ENCODE measurements at places on chromosomes 4 and X.

GRCh38 chr4:8681391-8681790 is 88.8 kb downstream of the CPZ start:
- DNase-seq, result no peak

DNA sequence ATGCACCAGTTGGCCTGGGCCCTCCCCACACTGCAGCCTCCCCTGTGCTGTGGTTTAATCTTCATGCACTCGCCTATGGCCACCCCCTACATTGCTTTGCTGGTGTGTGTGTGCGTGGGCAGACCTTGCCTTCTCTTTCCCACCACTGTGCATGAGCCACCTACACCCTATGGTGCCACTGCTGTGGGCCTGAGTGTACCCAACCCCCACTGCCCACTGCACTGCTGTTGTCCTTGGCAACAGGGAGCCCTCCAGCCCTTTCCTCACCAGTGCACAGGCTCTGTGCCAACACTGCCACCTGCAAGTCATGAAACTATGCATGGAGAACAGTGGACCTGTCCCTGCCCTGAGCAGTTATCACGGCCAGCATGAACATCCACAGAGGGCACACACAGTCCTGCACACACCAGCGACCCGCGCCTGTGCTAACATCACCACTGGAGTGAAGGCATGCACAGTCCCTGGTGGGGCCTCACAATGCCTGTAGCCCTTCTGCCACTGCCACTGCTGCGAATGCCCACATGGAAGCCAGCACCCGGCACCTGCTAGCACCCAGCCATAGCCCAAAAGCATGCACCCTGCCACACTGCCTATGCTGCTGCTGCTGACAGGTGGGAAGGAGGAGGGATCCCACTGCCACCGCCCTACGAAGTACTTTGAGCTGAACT is 237.8 kb upstream of the ARSJ start:
- no peak for DNase-seq

DNA sequence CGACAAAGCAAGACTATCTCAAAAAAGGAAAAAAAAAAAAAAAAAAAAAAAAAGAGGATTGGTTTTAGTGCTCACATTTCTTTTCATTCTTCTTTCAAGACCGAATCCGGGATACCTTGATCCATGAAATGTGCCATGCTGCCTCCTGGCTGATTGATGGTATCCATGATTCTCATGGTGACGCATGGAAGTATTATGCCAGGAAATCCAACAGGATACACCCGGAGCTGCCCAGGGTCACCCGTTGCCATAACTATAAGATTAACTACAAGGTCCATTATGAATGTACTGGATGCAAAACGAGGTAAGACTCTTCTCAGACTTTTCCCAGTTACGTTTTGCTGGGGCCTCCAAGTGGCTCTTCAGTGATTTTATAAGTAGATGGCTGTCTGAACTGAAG is 6.1 kb downstream of the CXCR3 start:
- DNase-seq, result no peak

GRCh38 chr4:48910511-48910910 is 3.9 kb upstream of the OCIAD2 start:
- no peak for DNase-seq

DNA sequence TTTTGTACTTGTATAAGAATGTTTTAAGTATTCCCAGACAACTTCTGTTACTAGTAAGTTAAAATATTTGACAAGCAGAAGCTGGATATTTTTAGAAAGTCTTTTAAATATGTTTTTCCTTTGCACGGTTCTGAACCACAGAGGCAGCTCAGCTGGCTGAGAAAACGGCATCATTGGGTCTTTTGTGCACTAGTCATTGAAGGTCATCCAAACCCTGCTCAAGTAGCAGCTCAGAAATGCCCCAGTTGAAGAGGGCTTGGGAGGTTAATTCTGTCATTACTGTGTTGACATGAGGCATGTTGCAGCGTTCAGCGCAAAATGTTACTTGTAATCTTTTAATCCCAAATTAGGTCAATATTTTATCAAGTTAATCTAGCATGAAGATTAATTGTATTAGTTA is 383.7 kb upstream of the FAM241A start:
- DNase-seq, result no peak

DNA sequence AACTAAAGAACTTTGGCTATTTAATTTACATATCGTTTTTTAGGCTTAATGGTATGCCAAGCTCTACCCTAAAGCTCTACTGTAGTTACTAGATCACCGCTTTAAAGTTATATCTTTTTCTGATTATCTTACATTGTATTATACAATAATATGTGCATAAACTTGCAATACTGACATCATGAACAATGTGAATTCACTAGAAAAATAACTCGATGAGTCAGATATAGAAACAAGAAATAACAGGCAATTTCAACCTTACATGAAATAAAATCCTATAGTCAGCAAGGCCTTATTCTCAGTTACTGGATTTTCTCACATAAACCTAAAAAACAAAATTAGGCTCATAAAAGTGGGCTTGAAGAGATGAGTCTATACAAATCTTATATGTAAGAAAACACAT is 32.5 kb downstream of the PDGFC start:
- no peak for DNase-seq

DNA sequence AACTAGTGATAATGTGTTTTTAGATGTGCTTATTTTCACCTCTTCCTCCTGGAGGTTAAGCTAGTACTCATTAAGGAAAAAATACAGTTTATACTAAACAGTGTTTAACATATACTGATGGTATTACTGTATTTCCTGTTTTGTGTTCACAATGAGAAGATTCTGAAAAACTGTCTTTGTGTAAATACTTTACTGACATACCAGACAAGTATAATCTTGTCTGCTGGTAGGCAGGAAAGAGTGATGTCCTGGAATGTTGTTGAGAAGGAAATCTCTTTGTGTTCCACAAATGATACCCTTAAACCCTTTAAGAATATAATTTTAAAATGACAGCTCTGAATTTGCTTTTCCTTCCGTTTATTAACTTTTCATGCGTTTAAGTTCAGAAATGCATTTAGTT is 205.5 kb upstream of the NUDT6 start:
- no peak for DNase-seq

- DNase-seq, result no peak
Observed at GRCh38 chr4:176042195-176042594, 23.4 kb upstream of the WDR17 start.

DNA sequence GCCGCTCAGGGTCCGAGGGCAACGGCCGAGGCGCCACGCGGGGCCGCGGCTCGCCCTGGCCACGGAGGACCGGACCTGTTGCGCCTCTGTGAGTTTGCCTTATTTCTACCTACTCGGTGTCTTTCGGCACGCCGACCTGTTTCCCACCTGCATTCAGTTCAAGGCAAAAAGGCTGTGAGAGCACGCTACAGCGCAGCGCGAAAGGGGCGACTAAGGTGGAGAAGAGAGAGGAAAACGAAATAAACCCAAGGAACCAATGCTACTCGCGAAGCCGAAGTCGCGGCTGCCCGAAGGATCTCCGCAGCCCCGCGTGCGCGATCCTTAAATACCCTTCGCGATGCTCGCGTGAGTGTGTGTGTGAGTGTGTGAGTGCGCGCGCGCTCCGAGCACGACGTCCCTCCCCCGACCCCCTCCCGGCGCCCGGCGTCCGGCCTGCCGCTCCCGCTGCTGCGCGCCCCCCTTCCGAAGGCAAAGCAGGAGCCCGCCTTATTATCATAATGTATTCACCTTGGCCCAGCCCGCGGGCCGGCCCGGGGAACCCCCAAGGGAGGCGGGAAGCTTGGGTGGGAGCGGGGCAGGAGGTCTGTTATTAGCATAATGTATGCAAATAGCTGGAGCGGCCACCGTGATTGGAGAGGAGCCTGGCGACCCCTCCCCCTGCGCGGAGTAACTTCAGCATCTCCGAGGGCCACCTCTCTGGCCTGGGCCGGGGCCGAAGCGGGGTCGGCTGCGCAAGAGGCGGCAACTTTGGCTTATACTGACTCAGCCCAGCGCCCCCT is at the start of gene COL25A1:
TSS of gene COL25A1 (minus strand) at position 298 of the 779 bp plus-strand sequence.
- peak; percentile 34 for DNase-seq

DNA sequence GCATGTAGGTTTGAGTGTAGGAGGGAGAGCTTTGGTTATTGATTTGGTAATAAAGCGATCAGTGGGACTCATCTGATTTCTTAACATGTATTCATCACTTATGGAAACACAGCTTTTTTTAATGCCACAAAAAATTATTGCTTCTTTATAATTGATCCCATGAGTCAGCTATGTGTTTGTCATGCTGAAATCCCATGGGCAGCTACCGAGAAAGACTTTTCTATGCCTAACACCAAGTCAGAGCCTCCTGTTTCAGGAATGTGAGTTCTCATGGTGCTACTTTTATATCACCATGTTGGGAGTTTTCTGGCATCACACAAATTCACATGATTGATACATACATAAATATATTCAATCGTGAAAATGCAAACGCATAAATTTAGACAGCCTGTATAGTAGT is 165.7 kb downstream of the RAPGEF2 start:
- no peak for DNase-seq

GRCh38 chr4:86921608-86922252 is 13.1 kb upstream of the AFF1 start:
- DNase-seq, result no peak

DNA sequence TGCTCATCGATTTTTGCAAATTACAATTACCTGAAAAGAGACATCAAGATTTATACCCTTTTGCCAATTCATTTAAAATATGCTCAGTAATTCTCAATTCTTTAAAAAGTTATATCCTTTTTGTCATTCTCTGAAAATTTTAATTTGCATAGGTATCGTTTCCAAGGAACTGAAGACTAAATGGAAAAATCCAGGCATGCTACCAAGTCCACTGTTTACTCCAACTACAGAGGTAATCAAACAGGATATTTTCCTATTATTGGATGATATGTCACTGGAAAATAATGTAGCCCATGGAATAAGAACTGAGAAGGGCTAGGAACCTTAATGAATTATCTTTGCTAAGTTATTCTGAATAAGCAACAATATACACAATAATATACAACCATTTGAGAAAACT is 132.7 kb downstream of the THOC2 start:
- DNase-seq, result no peak

DNA sequence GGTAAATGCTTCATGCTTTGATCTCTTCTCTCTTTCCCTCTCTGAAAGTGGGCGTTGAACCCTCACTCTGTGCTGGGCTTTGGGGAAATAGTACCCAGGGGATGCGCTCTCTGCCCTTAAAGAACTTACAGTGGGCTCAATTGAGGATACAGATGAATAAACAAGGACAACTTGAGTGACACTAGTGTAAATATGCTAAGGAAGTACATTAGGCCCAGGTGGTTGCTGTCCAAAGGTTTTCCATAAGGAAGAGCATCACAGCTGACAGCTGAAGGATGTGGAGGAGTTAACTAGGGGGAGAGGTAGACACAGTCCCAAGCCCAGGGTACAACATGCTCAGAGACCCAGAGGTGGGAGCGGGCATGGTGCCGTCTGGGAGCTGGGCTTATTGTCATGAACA is 49.4 kb downstream of the TENM3 start:
- DNase-seq, result no peak

DNA sequence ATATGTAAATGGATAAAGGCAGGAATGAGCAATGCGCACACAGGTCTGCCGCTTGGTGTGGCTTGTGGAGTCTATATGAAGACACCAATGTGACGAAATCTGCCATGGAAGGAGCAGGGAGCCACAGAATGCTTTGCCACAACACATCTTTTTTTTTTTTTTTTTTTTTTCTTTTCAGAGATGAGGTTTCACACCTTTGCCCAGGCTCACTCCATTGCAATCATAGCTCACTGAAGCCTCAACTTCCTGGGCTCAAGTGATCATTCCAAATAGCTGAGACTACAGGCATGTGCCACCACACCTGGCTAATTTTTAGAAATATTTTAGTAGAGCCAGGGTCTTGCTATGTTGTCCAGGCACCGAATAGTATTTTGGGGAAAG is 17.4 kb upstream of the SLC34A2 start:
- no peak for DNase-seq

DNA sequence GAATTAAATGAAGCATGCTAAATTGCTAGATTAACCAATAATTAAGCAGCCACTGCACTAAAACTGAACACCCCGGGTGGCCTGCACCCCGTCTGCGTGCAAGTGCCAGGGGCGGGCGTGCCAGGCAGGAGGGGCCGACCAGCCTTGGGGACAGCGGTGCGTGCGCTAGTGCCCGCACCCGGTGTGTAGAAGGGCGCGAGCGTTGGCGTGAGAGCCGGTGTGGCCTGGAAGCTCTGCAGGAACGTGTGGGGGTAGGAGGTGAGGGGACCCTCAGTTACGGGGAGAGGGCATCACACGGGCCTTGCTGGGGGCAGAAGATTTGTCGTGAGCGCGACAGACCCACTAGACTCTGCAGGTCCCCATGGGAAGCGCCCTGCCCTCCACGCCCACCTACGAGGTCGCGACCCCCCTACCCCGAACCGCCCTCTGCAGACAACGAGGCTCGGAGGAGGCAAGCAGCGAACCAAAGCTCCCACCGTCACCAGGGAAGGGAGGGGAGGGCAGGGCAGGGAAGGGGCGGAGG is 105.8 kb downstream of the FAM53A start:
- no peak for DNase-seq

- no peak for DNase-seq
Observed at GRCh38 chr4:39700554-39700953, 2.6 kb downstream of the UBE2K start.

DNA sequence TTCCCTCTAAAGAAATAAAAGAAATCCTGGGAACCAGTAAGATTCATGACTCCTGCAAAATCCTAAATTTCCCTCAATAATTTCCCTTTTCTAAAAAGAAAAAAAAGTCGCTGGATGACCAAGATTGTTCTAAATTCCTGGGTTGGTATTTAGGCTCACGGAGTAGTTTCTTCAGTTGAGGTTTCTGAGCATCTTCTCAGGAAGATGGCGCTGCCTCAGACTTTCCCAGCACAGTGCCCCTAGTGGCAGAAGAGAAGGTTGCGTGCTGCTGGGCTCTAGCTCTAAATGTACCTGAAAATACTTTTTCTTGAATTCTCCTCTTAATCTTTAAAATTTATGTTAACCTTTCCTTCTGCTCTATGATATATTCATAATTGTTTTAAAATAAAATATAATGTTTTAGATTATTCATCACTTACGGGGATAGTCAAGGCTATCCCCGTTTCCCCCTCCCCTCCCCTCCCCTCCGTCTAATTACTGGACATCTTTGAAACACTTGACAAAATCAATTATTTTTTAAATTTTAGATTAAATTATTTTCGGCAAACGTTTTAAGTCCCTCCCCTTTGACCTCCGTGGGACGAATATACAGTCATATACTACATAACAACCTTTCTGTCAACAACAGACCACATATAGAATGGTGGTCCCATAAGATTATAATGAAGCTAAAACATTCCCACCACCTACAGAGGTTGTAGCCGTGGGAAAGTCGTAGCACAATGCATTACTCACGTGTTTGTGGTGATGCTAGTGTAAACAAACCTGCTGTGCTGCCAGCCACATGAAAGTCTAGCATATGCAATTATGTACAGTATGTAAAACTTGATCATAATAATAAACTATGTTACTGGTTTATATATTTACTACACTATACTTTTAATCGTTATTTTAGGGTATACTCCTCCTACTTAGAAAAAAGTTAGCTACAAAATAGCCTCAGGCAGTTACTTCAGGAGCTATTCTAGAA is 41.0 kb upstream of the GATB start:
- DNase-seq, result peak; percentile 37

GRCh38 chrX:38970074-38970473 is 168.8 kb downstream of the MID1IP1 start:
- DNase-seq, result no peak

GRCh38 chr4:170038769-170039168 is 12.6 kb upstream of the MFAP3L start:
- DNase-seq, result no peak
